ENCODE measurements at places on chromosomes 6 and 20.

DNA sequence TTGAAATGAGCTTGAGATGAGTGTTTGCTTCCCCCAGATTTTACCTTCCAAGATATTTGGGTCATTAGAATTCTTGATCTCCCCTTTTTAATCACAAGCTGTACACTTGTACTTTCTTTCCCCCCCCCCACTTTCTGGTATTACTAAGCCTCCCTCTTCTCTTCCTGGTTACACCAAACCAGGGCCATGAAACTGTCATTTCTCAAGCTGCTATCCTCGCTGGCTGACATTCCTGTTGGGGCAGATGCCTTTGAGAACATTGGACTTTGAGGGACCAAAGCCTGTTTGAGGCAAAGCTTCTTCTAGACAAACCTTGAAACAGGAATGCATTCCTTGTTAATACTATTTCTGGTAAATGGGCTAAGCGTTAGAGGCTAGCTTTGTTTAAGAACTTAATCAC, 32.3 kb upstream of the MAP3K7 start:
- no peak for DNase-seq

DNA sequence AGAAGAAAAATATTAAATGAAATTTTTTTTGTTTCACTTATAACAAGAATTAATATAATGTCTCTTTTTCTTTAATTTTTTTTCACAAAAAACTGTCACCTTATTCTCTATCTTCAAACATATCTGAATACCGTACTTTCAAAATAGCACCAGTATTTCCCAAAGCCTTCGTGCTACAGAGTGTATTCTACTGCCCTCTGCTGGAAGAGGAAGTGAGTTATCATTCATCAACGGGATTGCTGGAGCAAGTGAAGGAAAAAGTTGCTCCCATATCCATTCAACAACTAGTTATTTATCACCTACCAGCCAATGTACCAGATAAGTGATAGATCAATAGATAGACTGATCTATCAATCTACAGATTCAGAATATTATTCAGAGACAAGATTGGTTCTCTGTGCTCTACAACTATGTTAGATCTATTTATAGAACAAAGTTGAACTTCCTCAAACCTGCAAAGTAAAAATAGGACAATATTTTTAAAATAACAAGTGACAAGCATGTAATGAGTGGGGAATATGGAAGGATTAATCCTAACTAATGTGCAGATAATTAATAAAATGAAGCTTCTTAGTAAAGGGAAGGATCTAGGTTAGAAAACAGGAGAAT, 26.7 kb upstream of the TFAP2B start:
- no peak for DNase-seq

DNA sequence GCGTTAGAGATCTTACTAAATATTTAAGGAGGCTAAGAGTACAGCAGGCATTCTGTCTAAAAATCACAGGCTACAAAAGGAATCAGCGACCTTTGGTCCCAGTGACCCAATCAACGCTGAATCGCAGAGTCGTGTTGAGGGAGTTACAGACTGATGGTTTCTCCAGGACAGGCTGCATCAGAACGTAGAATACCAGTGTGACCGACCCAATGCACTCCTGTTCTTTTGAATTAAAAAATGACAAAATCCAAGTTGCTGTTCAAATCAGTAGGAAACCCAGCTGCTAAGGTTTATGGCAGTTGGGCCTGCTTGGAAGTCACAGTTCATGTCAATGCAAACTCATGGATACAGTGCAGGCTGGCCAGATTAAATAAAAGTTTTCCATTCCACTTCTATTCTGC, 155.8 kb upstream of the AFDN start:
- no peak for DNase-seq

- DNase-seq: no peak
Observed at GRCh38 chr6:154352898-154353585, 3.6 kb downstream of the IPCEF1 start.

DNA sequence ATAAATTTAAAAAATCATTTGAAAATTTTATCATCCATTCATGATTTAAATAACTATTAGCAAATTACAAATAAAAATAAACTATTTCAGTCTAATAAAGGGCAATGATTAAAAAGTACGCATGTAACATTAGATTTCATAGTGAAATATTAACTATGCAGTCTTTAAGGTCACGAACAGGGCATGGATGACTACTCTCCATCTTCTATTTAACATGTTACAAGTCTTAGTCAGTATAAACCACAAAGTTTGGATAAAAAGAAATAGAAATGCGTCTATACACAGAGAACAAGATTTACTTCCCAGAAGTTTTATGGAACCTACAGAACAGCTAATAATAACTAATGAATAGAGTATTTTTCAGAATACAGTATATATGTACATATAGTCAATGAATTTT, 1016.0 kb downstream of the EYS start:
- no peak for DNase-seq

- no peak for DNase-seq
Observed at GRCh38 chr20:9516234-9516871, 2.0 kb downstream of the LAMP5 start.

DNA sequence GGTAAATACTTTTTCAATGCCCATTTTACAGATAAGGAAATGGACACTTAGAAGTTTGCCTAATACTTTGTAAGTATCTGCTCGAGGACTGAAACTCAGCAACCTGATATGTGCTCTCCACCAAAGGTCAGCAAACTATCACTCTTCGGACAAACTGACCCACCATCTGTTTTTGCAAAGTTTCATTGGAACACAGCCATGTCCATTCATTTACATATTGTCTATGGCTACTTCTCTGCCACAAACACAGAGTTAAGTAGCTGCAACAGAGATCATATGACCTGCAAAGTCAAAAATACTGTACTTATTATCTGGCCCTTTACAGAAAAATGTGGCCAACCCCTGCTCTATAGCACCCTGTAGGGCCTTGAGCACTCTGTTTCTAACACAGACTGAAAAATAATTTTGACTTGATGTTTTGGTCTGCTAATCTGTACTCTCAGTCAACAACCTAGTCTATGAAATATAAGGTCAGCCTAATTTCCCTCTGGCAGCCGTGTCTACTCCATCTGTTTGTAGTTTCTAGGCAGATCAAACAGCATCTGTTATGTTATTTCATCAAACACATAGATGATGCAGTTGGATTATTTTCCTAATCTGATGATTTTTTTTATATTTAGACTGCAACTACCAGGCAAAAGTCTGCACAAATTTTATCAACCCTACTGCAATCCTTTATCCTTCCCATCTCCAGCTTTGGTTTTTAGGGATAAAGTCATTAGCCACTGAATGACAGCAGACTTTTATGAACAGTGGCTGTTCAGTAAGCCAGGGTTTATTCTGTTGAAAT, 41.4 kb upstream of the BEND6 start:
- DNase-seq: no peak

- no peak for DNase-seq
Observed at GRCh38 chr6:163500105-163500504, 85.6 kb downstream of the QKI start.

- DNase-seq: no peak
Observed at GRCh38 chr6:26226579-26226967, 138.4 kb upstream of the BTN3A2 start.
